ENCODE measurements at places on chromosomes 7 and 10.

DNA sequence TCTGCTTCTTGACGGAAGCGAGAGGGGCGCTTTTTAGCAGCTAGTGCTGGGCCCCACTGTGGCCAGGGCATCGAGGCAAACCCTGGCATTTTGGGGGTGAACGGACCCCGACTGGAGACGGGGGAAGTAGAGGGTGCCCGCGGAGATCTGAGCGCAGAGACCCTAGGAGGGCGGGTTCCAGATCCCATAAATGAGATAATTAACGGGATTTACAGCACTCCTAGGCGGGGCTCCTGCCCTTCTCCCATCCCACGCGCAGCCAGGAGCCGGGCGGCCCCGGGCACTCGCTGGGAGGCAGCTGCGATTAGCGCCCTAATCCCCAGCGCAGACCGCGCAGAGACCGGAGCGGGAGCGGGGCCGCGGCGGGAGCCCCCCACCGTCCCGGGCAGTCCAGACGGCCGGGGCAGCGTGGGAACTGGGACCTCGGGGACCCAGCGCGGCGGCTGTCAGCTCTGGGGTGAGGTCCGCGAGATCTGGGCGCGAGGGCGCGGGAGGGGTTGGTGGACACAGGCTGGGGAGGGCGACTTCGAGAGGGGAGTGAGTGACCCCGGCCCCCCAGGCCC lies 735 bp downstream of the JCAD start:
- DNase-seq = no peak

DNA sequence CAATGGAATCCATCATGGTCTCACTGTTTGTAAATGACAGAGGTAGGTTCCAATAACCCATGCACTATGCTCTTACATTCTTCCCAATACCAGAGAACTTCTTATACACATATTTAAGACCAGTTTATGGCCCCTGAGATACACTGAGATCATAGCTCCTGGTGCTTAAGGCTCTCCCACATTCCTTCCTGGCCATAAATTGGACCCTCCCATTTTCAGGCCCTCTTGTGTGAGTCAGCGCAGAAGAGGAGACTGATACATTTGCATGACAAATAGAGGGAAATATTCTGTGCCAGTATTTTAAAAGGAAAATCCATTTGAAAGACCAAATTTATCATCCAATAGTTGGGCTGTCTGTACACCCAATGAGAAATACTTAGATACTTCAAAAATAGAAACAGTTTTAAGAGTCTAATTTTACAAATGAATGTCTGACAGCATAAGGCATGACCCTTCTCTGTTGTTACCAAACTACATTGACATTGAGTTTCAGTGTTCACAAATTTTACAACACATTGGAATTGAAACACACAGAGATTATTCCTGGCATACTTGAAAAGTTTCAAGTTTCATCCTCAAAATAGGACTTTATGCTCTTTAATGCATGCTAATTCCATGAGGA lies 35.3 kb downstream of the SLC16A9 start:
- no peak for DNase-seq

GRCh38 chr7:27191161-27191731 lies 6.2 kb upstream of the HOXA11 start:
- DNase-seq = no peak

DNA sequence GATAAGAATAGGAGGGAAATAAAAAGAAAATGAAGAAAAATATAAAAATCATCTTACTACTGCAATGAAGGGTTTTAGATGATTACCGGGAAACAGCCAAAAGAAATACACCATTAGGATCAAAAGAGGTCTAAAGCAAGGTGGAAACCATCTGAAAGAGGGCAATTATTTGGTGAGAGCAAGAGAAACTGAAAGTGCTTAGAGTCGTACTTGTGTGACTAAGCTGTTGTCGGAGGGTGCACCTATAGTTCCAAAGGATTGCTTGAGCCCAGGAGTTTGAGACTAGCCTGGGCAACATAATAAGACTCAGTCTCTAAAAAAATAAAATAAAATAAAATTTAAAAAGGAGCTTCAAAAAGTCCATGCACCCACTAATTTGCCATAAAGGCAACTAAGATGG lies 169.5 kb downstream of the DKK1 start:
- DNase-seq = no peak

- no peak for DNase-seq
Observed at GRCh38 chr10:55631071-55631654, 729.9 kb downstream of the ZWINT start.

GRCh38 chr10:75191821-75192568 lies 18.6 kb upstream of the VDAC2 start:
- DNase-seq = no peak

- no peak for DNase-seq
Observed at GRCh38 chr10:132141526-132142395, 45.0 kb upstream of the DPYSL4 start.

- no peak for DNase-seq
Observed at GRCh38 chr10:1745780-1746456, 8.6 kb upstream of the ADARB2 start.

DNA sequence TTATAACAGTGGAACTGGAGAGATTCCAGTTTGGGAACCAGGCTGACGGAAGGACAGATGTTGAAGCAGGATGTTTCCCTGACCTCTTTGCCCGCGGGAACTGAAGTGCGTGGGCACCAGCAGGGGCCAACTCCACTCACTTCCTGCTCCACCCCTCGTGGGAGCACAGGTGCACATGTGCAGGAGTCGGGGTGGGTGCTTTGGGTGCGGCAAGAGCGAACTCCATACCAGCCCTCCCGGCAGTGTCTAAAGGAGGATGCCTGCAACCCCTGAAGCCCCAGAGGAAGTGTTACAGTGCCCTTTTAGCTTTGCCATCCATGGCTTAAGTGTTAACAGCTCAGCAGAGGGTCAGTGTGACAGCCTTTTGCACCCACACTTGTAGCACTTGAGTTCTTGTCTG lies 27.4 kb upstream of the UBE3C start:
- no peak for DNase-seq

DNA sequence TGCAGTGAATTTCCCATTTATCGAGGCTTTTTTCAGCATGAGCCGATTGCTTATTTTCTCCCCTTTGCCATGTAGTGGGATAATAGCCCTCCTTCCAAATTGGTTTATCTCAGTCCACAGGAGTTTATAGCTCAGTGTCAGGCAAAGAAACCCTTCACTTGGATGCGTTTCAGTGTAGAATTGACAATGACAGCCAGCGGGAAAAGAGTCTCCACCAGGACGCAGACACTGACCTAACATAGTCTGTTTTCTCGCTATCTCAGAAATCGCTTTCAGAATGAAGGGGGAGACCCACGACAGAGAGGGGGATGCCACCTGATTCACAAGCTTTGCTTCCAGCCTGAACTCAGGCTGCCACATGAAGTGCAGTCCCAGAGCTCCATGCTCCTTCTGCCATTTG lies 43.5 kb upstream of the TCERG1L start:
- DNase-seq = no peak

GRCh38 chr10:90413196-90413595 lies 444.6 kb downstream of the HTR7 start:
- DNase-seq = no peak

- DNase-seq = no peak
Observed at GRCh38 chr7:141671705-141672496, 30.1 kb downstream of the DENND11 start.
